A549 (cell line): ENCODE measurements at places on chromosomes 11 and 22. TPM values are rescaled to one million over a fixed set of nuclear protein-coding genes. Genes with fewer than 3 reads are reported as not detected.

DNA sequence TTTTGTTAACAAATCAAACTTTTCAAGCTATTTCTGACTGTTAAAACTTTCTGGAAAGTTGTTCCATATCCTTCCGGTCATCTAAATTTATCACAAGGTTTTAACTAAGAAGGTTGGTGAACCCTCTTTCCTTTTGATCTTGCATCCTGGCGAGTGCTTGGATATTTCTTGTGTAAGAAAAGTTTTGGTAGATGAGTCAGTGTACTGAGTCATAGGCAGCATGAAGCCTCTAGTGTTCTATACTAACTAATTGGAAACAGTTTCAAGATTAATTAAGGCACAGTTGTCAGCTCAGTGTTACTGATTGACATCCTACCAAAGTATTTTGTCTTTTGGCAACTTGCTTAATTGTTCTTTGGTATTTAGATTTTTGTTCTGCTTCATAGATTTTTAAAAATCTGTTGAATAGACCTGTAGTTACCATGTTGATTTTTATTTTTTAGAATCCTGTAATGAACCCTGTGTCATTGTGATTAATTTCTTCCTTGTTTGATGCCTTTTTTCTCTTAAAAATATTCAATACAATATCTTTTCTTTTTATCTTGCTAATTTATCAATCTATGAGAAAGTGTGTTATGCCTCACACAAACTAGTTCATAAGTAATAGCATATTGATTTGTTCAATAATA lies 38.0 kb downstream of the METTL15 start:
- DNase-seq, result peak; percentile 60

DNA sequence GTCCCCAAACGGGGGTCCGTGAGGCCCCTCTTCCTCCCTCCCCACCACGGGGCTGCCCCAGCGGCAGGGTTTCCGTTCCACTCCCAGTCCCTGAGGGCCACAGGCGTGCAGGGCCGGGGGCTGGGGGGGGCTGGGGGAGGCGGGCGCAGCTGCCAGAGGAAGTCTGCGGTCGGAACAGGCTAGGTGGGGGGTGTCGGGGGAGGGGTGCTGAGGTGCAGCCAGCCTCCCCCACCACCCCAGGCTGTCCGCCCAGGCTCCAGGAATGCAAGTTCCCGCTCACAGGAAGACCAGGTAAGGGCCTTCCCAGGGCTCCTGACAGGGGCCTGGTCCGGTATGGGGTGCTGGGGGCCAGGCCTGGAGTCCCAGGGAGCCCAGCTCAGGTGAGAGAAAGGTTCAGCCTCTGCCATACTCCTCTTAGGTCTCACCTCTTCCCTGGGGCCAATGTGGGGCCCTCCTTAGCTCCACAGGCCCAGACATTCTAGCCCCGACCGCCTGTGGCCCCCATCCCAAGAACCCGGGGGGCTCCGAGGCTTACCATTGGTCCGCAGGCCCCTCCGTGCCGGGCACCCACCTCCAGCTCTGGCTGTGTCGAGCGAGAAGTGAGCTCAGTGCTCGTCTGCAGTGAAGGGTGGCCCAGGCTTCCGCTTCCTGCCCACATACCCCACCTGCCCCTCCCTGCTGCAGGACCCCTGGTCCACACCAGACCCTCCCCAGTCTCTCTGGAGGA lies at the start of gene PTPRCAP:
PTPRCAP (minus strand) TSS at position 601 of the 727 bp plus-strand sequence; CDS start at position 538, 63 bp downstream.
- no peak for DNase-seq

- no peak for DNase-seq
Observed at GRCh38 chr11:110797453-110797852, 85.2 kb upstream of the ARHGAP20 start.

GRCh38 chr11:96015906-96016565 lies 92.1 kb upstream of the MTMR2 start:
- no peak for DNase-seq

- DNase-seq, result no peak
Observed at GRCh38 chr22:48340727-48341709, 1486.7 kb downstream of the BRD1 start.

- no peak for DNase-seq
Observed at GRCh38 chr22:21067901-21068680, 22.3 kb downstream of the LRRC74B start.

DNA sequence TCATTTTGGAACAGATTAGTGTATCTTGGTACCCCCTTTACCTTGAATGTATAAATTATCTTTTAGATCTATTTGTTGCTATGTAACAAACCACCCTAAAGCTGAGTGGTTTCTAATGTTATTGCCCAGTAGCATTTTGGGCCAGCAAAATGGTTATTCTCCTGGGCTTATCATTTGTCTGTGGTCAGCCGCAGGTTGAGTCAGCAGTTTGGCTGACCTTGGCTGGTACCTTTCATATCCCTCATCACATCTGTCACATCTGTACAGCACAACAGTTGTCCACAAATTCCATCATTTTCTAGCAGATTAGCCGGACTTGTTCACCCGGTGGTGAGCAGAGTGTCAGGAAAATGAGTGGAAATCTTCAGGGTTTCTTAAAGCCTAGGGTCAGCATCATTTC lies 588.5 kb upstream of the ARHGAP42 start:
- no peak for DNase-seq

GRCh38 chr22:48144318-48144717 lies 1381.9 kb downstream of the TBC1D22A start:
- DNase-seq, result no peak

DNA sequence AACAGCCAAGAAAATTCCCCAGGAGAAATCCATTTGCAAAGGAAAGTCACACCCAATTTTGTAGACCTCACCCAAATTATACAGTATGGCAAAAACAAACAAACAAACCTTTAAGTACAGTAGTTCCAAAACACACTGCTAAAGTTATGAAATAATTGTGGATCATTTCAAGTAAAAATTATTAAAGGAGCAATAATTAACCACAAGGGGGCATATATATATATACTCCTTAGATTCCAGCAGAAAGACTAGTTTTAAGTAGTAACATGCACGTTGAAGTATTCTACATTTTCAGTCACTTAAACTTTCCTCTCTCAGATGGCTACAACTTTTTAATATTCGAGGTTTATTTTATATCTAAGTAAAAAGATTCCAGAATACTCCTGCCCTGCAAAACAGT lies 26.8 kb downstream of the RNF141 start:
- no peak for DNase-seq

DNA sequence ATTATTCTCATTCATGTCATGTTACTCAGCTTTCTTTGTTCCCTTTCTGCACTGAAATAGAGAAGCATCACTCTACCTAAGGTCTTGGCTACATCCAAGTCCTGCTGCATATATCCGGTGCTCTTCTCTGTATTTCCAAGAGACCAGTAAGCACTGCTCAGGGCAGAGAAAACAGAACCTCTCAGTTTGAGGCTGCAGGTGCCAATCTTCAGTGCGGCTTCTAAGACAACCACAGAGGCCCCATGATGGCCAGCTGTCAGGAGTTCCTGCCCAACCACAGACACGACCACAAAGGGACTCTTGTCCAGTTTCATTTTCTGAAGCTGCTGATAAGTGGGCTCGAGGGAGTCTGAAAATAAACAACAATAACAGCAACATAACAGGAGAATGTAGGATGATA lies 378.4 kb upstream of the PITPNB start:
- DNase-seq, result no peak

DNA sequence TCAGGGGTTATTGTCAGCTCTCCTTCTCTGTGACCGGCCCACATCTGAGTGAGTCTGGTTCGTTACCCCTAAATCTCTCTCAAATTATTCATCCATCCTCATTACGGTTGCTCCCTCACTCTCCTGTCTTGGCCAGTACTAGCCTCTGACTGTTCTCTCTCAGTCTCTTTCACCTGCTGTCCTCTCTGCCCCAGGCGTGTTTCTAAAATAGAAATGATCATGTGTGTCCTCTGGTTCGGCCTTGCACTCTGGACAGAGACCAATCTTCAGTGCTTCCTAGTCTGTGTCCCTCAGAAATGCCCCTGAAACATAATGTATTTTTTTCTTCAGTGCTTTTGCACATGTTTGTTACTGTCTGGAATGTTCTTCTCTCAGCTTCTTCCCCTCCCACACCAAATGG lies 4.9 kb downstream of the PSMD13 start:
- no peak for DNase-seq

Gene SLC22A8
- polyA plus RNA-seq, result not detected in 3 replicates

Gene P2RX6
- polyA plus RNA-seq, result 0.92 to 1.6 TPM (median 1.1 TPM) in 3 replicates

Gene CNTF
- polyA plus RNA-seq, result 0.91 to 1.3 TPM (median 1.2 TPM) in 3 replicates

Gene OVCH2
- not detected in 3 replicates for polyA plus RNA-seq

Gene GLYATL1
- polyA plus RNA-seq, result 0.14 to 0.24 TPM in 2 of 3 replicates, not detected in the other
